ENCODE measurements at places on chromosomes 11 and 22.

DNA sequence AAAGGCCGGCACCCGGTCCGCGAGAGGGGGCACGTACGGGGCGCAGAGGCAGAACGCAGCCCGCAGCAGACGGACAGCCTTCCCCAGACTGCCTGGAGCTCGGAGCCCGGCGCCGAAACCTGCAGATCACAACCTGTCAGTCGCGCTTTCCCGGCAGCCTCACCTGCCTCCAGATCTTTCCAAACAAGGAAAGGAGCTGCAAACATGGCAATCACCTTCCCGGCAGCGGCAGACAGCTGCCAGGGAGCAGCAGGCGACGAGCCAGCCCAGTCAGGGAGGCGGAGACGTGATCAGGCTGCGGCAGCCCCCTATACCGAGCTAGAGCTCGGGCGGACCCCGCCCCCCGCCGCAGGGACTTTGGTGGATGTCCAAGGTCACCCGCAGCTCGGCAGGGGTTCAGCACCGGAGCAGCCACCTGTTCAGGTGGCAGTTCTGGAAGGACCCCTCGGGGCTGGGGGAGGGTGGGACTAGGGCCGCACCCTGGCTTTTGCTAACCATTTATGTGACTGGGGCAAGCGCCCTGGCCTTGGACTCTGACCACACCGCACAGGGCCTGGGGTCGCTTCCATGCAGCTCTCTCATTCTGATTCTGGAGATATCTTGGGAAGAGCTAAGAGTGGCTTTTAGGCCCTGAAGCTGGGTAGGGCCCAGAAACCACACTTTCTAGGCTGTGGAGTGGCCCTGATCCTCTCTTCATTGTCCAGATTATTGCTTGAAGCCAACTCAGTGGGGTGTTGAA, 143.8 kb downstream of the NECTIN1 start:
- DNase-seq: no peak

GRCh38 chr22:20771918-20772625, 1.8 kb upstream of the SERPIND1 start:
- DNase-seq: no peak

GRCh38 chr22:19214078-19214473, 35.5 kb upstream of the SLC25A1 start:
- no peak for DNase-seq

DNA sequence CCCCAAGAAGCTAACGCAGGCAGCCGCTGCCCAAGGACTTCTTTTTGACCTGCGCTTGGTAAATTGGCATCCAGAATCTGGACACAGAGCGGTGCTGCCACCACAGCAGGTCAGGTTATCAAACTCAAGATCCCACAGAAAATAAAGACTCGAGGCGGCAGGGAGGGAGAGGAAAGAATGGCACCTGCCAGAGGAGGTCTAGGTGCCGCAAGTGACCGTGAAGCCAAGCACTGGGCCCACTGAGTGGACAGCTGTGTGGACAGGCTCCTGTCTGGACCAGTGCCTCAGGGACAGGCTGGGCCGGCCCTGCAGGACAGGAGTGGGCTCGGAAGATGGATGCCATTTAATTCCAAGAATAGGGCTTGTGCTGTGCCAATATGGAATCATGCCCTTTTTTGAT, 27.4 kb downstream of the BID start:
- DNase-seq: no peak

DNA sequence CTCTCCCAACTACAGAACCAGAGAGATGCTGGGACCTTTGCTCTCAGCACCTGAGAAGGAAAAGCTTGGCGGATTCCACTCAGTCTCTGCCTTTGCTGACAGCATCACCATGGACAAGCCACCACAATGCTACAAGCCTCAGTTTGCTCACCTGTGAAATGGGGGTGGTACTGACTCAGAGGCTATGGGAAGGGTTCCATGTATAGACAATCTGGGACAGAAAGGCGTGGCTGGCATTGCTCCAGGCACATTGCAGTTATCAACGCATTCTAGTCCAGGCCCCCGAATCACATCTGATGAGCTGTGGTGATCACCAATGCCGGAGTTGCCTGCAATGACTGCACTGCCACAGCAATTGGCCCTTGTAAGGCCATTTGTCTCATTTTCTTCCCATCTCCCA, 72.6 kb downstream of the ISX start:
- DNase-seq: no peak

- DNase-seq: no peak
Observed at GRCh38 chr22:50694766-50695420, 22.3 kb downstream of the SHANK3 start.

- DNase-seq: no peak
Observed at GRCh38 chr11:77088236-77089003, 14.2 kb upstream of the OMP start.

GRCh38 chr22:47139790-47140119, 377.3 kb downstream of the TBC1D22A start:
- no peak for DNase-seq

DNA sequence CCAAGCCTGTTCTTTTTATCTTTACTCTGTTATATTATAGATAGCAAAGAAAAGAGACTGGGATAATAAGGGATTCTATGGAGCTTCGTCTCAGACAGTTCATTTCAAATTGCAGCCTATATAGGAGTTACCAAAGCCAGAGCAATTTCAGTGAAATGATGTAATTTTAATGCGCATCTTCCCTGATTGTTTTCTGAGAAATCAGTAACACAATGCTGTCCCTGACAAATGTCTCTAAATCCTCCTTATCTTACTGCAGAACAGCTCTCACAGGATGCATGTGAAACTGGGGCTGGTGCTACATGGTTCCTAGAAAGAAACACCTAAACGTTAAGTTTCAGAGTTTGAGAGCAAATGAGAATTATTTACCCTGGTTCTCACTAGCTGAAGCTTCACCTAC, 467.9 kb upstream of the ANO3 start:
- no peak for DNase-seq

- DNase-seq: no peak
Observed at GRCh38 chr11:130871616-130872015, 44.7 kb downstream of the SNX19 start.

- DNase-seq: no peak
Observed at GRCh38 chr22:30841273-30841672, 127.3 kb downstream of the MORC2 start.

GRCh38 chr11:65928667-65929066, 9.4 kb downstream of the DRAP1 start:
- DNase-seq: no peak

All from GM12892 (cell line).